Hair follicular keratinocyte (primary cell): ENCODE measurements at places on chromosomes 5 and 9. TPM values are rescaled to one million over a fixed set of nuclear protein-coding genes. Genes with fewer than 3 reads are reported as not detected.

CDKN2B-AS1 gene
- total RNA-seq: 0.23 and 1.3 TPM in 2 replicates

NDST1 gene
- total RNA-seq: 52.8 and 73.5 TPM in 2 replicates

SLC6A3 gene
- total RNA-seq: not detected in 2 replicates

ZNF354C gene
- 2.9 and 3.0 TPM in 2 replicates for total RNA-seq
